PC-9 (cell line): ENCODE measurements at places on chromosomes 1 and 21.

DNA sequence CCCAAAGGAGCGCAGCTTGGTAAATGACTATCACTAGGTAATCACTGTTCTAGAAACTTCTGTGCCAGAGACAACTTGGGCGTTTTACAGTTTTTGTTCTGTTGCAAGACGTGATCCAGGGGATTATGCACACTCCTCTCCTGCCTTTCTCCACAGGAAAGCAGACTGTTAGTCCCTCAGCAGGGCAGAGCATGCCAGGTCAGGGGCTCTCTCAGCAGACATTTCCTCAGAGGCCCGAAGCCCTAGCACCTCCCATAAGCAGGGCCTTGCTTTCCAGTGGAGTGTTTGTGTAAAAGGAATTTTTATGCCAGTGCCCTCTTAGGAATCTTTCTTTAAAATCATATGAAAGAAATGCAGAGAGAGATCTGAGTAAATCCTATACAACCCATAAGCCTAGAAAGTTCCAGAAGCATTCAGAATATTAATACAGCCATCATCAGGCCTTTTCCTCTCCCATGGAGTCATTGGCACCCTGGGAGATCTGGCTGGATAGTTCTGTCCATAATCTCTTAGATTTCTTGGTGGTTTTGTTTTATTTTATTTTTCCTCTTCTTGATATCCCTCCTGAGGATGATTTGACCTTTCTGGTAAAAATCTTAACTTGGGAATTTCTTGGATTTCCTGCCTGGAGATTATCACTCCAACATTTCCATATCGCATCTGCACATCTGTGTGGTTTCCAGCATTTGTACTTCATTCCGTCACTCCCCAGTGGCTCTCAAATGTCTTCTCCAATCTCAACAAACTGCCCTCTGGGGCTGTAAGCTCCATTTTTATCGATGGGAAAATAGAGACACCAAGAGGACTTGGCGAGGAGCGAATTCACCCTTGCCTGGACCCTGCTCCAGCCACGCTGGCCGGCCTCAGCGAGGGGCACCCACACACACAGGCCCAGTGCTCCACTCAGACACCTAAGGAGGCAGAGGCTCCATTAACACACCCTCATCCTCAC is 116.1 kb downstream of the PSMG1 start:
- no peak for DNase-seq

- DNase-seq = no peak
These were observed 740.6 kb downstream of the RWDD3 start for GRCh38 chr1:95974586-95974985.

GRCh38 chr1:155392898-155393411 is 72.3 kb downstream of the RUSC1 start:
- DNase-seq = no peak

DNA sequence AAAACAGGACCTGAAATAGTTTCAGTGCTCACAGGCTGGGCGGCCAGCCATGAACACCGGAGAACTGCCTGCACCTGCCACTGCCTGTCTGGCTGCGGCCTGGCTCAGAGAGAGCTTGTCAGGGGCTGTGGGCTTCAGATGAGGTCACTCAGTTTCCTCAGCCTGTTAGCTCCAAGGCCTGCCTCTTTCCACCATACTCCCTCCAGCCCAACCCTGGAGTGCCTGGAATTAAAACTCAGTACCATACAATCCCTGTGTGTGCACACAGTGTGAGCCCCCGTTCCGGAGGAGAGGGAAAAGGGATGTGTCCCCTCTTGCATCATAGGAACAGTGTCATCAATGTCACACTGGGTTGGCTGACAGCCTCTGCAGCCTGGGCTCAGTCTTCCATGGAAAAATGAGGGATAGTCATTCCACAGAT is 16.2 kb downstream of the CACNA1S start:
- DNase-seq = no peak

DNA sequence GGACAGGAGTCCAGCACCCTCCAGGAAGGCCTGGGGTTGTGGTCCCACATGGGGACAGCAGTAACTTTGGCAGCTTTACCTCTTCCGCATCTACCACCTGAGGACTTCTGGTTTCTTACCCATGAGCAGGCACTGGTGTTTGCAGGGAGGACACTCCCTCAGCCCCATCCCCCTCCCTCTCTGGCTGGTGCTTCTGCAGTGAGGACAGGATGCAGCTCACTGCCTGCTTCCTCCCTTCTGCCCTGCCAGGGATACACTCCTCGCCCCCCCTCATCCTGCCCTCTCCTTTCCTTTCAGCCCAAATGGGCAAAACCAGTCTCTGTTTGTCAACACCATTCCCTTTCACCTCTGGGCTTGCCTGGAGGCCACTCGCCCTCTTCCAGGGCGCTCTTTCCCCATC is 62.4 kb downstream of the KIRREL1 start:
- DNase-seq = no peak

DNA sequence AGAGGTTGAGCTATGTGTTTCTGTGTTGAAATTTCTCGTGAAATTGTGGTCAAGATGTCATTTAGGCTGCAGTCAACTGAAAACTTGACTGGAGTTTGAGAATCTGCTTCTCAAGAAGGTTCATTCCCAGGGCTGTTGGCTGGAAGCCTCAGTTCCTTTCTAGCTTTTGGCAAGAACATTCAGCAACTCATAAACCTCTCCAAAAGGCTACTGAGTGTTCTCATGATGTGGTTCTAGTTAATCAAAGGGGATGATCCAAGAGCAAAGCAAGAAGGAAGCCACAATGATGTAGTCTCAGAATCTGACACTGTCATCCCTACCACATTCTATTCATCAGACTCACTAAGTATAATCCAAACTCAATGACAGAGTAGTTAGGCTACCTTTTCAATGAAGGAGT is 66.6 kb downstream of the SPATA6 start:
- DNase-seq = no peak

DNA sequence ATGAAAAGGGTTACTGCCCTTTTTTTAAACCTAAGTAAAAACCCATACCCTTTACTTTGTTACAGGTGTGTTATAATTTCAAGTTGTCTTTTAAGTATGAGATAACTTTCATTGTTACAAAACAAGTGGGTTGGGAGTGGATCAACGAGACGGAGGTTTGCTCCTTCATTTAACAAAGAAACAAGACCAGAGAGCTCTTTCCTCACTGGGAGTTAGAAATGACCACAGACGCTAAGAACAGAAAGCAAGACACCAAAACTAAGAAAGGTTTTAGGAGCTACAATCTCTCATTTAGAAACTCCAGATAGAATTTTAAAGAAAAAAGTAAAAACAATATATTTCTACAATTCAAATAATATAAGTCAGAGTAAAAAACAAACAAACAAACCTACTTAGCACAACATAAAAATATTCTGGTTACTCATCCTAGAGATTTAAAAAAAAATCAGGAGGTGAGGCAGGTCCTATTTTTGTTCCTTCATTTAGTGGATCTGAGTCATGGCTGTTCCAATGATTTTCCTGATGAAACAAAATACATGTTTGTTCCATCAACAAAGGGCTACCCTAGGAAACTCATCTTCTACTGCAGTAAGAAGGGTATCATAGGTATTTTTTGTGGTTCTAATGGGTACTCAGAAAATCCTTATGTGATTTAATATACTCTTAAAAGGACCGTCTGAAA is 33.0 kb downstream of the APP start:
- DNase-seq = no peak

GRCh38 chr1:14850563-14850962 is 252.1 kb downstream of the KAZN start:
- DNase-seq = no peak

GRCh38 chr1:78092643-78093042 is 46.9 kb downstream of the GIPC2 start:
- DNase-seq = peak; percentile 42

DNA sequence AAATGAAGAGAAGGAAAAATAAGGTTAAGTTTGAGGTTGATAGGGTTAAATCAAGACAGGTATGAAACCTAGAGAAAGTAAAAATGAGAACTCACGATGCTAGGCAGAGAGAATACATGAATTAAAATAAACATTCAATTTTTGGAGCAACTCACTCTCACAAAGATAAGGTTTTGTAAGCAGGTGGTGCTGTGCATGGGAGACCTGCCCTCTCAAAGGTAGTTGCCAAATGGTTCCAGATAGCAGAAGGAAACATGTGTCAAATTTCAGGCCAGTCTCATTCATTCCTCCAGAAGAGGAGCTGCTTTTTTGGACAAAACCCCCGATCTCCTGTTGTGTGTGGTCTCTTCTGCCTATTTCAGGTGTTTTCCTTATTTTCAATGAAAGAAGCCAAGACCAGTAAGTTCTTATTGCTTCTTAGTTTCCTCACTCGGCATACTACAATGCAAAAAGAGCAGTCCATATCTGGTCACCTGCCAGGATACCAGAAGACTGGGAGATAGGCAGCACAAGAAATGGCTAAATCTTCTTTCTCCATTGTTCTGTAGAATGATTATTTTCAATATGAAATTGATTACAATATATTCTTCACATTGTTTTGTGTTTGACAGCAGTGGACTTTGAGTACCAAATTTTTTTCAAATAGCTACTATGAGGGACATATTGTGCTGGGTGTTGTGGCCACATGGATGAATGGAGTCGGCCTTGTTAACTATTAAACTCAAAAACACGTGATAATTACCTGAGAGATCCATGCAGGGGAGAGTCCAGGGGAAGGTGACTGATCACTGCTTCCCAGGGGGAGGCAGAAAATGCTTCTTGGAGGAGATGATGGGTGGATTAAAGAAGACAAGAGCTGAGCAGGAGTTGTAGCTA is 3.6 kb downstream of the CR1L start:
- DNase-seq = no peak

GRCh38 chr1:241391926-241392710 is 35.1 kb upstream of the RGS7 start:
- no peak for DNase-seq

DNA sequence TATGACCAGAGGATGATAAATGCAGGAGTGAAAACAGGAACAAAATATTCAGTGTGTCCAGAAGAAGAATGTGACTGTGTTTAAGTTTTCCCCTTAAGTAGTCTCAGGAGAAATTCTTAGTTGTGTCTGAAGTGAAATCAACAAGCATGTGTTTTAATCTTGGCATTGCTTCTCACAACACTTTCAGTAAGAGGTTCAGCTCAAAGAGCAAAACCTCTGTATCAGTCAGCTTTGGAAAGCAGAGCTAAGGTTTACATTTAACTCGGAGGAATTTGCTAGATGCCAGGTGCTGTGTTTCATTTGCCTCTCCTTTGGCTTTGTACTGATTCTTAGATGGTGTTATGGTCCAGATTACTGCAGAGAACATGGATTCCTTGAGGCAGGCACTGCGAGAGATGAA is 28.6 kb downstream of the CC2D1B start:
- no peak for DNase-seq

DNA sequence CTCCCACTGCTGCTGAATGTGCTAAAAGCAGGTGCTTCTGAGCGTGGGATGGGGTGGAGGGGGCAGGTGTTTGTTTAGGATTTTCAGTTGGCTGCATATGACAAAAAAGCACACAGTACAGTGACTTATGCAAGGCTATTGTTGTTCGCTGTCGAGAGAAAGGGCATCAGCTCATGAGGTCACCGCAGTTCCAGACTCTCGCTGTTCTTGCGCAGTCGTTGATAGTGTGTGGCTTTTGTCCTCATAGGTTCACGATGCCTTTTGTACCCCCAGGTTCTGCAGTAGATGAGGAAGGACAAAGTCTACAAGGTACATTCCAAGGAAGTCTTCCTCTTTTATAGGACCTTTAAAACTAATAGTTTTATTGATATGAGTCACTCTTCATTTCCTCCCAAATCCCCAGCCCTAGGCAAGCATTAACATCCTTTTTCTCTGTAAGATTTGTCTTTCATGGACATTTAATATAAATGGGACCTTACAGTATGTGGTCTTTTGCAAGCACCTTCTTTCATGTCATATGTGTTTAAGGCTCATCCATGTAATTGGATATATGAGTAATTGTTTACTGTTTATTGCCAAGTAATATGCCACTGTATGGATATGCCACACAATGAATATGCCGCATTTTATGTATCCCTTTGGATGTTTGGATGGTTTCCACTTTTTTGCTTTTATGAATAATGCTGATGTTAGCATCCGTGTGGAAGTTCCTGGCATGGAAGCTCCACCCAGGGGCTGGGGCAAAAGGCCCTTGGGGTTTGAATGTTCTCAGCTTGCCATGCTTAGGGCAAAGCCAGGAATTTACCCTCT is 14.5 kb upstream of the NLRP3 start:
- DNase-seq = no peak

GRCh38 chr1:234627009-234627950 is 17.3 kb upstream of the IRF2BP2 start:
- DNase-seq = no peak

- DNase-seq = no peak
These were observed 8.1 kb upstream of the NTNG1 start for GRCh38 chr1:107132780-107133179.

DNA sequence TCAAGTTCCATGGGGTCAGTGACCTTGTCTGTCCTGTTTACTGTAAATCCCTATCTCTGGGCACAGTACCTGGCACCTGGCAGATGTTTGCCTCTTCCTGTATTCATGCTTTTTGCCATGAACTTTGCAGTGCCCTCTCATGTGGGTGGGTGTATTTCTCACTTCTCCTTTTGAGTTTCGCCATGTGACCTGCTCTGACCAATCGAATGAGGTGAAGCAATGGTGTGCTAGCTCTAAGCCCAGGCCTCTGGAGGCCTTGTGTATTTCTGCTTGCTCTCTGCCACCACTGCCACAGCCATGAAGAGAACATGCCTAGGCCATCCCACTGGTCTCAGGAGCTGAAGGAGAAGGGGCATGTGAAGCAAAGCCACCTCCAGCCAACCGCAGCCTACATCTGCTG is 185.5 kb upstream of the ZC3H12A start:
- DNase-seq = no peak

- DNase-seq = peak; percentile 89
These were observed 14.9 kb upstream of the IFNLR1 start for GRCh38 chr1:24201941-24202440.

- DNase-seq = no peak
These were observed 3.5 kb downstream of the CDC42 start for GRCh38 chr1:22056043-22056442.

DNA sequence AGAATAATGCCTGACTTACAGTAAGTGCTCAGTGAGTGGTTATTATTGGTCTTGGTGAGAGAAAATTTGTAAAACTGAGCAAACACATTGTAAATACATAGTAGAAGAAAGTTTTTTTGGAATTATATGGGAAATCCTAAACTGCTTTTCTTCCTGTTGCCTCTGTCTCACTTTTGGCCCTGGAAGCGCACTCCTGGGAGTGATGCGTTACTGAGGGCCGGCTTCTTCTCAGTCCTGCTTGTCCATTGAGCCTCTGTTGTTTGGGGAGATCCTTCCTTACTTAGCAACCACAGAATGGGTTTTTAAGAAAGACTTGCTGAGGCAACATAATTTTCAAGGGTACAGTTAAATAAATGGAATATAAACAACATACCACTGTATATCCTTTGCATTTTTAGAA is 166.0 kb downstream of the EDEM3 start:
- no peak for DNase-seq

DNA sequence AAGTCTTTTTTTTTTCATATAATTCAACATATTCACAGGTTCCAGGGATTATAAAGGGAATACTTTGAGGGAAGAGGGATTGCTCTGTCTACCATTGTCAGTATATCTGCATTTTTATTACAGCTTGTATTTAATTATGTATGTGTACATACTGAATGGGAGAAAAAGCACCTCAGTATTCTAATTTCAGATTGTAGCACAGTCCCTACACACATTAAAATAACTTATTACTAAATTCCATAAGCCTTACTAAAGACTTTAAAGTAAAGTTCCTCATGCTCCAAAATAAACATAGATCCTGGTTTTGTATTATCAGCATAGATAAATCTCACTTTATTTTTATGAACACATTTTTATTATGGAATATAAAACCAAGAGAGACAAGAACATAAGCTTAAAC is 134.2 kb downstream of the NCAM2 start:
- no peak for DNase-seq
